NCI-H82 (cell line): ENCODE measurements at places on chromosomes 16 and 17.

GRCh38 chr17:57255776-57256681 is at the start of gene MSI2:
MSI2 (plus strand) TSS chr17:57256523; CDS start chr17:57256743, 220 bp downstream.
- DNase-seq, result peak; percentile 95

DNA sequence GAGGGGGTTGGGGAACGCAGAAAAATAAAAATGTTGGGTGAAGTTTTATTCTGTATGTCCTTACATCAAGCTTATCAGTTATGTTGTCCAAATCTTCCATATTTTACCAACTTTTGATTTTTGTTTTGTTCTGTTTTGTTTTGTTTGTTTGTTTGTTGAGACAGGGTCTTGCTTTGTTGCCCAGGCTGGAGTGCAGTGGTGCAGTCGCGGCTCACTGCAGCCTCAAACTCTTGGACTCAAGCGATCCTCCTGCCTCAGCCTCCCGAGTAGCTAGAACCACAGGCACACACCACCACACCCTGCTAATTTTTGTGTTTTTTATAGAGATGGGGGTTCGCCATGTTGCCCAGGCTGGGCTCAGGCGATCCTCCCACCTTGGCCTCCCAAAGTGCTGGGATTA is 20.8 kb downstream of the ZNRF1 start:
- DNase-seq, result no peak

DNA sequence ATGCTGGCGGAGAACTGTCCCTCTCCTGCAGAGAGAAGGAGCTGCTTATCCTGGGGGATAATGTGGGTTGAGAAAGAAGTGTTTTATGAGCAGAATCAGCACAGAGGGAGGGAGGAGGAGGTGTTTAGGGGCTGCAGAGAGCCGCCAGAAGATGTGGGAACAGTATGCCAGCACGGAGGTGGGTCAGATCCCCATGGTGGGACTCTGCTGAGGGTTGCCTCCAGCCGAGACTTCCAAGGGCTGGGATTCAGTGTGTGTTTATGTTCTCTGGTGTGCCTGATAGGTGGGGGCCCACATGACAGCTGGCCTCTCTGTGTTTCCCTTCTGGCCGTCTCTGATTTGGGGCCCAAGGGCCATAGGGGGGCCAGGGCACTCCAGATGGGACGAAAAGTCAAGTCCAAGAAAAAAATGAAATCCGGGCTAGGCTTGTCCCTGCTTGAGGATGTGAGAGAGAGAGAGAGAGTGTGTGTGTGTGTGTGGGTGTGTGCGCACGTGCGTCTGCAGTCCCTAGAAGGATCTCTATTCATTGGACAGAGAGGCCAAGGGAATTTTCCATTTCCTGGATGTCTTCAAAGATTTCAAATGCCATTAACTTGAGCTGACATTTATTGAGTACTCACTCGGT is 21.6 kb downstream of the PRKCB start:
- DNase-seq, result peak; percentile 29

DNA sequence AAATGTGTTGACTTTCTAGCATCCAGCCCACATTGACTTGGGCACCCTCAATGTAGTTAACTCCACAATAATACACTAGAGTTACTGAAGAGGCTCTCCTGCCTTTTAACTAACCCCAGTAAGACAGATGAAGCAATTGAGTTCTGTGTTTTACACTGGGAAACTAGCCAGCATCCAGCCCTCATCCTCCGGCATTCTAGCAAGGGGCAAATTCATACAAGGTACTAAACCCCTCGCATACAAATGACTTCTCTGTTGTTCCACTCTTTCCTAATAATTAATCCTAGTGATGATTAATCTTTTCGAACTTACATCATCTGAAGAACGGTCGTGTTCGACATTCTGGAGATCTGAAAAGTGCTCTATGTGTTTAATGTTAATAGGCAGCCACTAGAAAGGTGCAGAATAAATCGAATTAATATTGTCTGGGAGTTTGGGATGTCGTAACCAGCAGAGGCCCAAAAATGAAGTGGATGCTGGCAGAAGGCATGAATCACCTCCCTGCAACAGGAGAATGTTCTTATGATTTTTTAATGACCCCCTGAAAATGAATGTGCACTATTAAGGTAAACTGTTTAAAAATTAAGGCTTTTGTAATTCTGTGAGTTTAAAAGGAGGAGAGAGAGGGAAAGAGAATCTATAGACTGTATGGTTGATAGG is 249.4 kb downstream of the SNX29 start:
- no peak for DNase-seq

GRCh38 chr17:27906623-27907022 is 13.5 kb upstream of the LYRM9 start:
- peak; percentile 89 for DNase-seq

- DNase-seq, result no peak
Measured at GRCh38 chr17:39429600-39429999, 21.5 kb downstream of the MED1 start.

DNA sequence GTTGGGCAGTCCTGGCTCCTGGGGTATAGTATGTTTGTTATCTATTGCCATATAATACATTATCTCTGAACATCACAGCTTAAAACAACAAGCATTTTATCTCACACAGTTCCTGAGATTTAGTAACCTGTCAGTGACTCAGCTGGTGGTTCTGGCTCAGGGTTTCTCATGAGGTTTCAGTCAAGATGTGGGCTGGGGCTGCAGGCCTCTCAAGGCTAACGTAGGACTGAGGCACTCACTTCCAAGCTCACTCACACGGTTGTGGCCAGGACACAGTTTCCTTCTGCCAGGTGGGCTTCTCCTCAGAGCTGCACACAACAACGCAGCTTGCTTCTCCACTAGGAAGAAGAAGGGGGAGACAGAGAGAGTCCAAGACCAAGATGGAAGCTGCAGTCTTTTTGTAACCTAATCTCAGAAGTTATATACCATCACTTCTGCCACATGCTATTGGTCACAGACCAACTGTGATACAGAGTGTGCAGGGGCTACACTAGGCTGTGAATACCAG is 10.3 kb upstream of the MED13 start:
- DNase-seq, result no peak

- no peak for DNase-seq
Measured at GRCh38 chr16:87459027-87459426, 33.8 kb downstream of the ZCCHC14 start.

DNA sequence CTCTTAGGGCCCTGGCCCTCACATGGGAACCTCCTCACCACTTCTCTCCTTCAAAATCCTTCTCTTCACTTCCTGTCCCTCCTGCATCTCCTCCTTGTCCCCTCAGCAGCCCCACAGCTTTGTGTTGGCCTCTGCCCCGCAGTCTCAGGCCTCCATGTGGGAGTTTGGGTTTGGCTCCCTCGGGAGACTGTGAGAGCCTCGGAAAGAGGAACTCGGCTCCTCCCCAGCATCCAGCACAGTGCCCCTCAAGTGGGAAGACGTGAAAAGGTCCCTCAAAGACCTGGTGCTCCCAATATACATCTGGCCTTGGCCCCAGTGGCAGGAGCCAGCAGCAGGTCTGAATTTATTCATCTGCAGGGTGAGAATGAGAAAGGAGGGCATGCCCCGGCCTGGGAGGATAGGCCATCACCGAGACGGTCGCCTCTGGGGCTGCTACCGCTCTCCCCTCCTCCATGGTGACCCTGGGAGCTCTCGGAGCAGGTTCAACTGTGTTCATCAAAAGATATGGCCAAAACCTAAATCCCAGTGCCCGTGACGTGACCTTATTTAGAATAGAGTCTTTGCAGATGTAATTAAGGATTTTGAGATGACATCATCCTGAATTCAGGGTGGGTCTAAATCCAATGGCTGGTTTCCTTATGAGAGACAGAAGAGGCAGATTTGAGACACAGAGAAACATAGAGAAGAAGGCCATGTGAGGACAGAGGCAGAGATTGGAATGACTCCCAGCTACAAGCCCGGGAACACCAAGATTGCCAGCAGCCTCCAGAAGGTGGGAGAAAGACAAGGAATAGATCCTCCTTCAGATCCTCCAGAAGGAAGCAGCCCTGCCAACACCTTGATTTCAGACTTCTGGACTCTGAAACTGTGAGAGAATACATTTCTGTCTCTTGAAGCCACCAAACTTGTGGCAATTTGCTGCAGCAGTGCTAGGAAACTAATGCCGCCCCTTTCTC is 135.1 kb downstream of the MRM1 start:
- DNase-seq, result no peak

- DNase-seq, result no peak
Measured at GRCh38 chr16:24509536-24509935, 29.8 kb upstream of the RBBP6 start.

DNA sequence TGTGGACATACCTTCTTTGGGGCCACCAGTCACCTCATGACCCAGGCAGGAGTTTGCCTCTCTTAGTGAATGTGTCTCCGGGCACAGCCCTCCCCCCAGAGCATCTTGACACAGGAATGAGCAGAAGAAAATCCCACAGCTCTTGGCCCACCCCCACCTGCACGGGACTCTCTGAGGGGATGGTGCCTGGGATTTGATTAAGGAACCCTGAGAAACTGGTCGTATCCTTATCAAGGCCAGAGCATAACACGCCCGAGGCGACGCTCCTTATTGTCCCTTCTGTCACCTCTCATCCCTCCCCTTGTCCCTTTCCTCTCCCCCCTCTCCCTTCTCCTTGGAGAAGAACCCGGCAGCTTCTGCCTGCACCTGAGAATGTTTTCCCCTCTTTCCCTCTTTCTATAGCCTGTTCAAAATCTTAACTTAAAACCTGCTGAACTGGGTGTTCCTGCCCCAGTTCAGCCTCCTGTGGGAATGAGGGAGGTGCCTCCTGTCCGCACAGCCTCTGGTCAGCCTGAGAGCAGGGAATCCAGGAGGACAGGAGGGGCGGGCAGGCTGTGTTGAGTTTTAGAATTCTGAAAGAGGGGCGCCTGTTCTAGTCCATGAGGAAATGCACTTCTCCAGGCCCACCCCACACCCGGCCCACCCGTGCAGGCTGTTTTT is 140.7 kb upstream of the PLCG2 start:
- no peak for DNase-seq

DNA sequence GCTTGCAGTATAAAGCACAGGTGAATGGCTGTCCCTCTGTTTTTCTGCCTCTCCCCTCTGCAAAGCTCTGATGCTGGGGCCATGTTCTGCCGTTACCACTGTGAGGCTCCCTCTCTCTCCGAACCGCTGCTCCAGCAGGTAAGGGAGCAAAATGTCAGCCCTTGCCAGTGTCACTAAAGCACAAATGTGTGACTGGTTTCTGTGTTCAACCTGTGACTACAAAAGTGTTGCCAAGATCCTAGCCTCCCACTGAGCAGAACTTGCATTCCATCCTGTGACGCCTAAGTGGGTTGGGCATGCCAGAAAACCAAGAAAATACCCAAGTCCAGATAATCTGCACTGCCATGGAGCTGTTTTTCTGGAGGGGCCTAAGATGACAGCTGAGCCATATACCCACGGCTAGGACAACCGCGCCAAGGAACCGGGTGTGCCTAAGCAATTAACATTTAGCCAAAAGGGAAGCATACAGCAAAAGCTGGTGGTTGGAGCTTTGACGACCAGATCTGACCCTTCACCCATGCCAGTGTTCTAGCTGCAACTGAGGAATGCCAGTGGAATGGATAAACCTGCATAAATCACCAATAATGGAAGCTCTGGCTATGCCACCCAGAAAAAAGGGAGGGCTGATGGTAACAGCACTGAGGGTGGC is 35.0 kb downstream of the PSME3IP1 start:
- DNase-seq, result no peak

DNA sequence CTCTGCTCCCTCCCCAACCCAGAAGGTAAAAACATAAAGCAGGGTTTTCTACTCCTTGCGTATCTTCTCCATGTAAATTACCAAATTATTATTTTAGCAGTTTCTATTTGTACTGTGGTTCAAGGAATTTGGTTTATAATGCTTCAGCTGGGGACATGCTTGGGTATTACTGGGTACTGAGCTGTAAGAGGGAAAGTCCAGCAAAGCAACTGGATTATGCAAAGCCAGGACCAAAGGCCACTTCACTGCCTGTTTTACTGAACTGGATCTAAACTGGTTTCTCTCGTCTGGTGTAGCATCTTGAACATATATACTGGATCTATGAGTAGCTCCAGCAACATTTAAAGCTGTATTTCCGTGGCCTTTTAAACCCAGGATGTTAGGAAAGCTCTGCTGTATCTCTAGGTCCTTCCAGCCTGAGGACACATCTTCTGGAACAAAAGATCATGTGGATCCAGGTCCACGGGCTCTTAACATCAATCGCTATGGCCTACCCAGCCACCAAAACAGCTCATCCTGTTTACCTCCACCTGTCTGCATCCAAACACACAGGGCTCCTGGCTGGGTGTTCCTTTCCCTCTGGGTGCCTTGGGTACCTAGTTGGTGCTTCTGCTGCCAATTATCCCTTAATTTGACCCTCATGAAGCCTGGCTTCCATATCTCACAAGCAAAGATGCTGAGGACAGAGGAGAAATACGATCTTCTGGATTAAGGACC is 7.2 kb downstream of the PMP22 start:
- no peak for DNase-seq

- DNase-seq, result peak; percentile 81
Measured at GRCh38 chr16:55711959-55712876, 56.4 kb downstream of the SLC6A2 start.

DNA sequence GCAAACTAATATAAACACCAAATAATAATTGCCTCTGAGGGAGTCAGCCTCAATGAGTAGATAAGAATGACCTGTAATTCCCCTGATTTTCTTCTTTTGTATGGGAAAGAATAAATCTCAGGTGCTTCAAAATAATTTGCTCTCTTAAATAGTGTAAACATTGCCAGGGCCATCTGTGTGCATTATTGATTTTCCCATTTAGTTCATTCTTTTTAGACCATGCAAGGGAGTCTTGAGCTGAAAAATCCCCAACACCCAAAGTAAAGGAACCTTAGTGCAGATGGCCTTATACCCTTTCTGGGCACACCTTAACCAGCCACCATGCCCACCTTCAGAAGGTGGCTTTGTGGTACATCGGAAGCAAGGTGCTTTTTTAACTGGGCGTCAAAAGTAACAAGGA is 267.2 kb downstream of the TMEM114 start:
- DNase-seq, result no peak

GRCh38 chr17:77085926-77086432 is 54.8 kb upstream of the SEC14L1 start:
- DNase-seq, result no peak

GRCh38 chr16:88826070-88826840 is 14.5 kb upstream of the APRT start:
- no peak for DNase-seq

GRCh38 chr16:30928390-30928789 is 5.0 kb downstream of the FBXL19 start:
- no peak for DNase-seq

GRCh38 chr16:4743226-4743878 is 9.0 kb downstream of the DNAAF8 start:
- DNase-seq, result no peak

GRCh38 chr16:85206472-85207356 is 94.4 kb upstream of the CIBAR2 start:
- DNase-seq, result peak; percentile 34

GRCh38 chr17:42530952-42531454 is 5.0 kb upstream of the NAGLU start:
- peak; percentile 52 for DNase-seq

DNA sequence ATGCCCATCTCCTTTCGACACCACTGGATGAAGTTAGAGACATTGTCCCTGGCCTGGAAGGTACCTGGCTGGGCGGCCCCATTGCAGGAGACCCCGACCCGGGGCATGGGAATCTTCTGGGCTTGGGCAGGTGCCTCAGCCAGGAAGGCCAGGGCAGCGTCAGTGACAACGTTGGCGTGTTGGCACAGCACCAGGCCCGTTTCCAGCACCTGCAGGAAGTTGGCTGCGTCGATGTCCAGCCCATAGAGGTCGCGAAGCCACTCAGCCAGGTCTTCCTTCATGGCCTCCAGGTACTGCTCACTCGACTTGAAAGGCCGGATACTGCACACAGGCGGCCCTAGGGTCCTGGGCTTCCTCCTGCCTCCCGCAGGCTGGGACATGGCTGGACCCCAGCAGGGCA is 568 bp downstream of the GAS2L2 start:
- no peak for DNase-seq

- DNase-seq, result no peak
Measured at GRCh38 chr16:56372013-56372634, 53.2 kb downstream of the AMFR start.

- peak; percentile 72 for DNase-seq
Measured at GRCh38 chr16:23640615-23640930, 537 bp downstream of the PALB2 start.
